Stimulated activated CD4-positive, alpha-beta T cell treated with anti-CD3 and anti-CD28 coated beads, TNF-alpha, amount 100 ng/mL, for 24 hours (primary cell): ENCODE measurements at places on chromosomes 6 and 20.

DNA sequence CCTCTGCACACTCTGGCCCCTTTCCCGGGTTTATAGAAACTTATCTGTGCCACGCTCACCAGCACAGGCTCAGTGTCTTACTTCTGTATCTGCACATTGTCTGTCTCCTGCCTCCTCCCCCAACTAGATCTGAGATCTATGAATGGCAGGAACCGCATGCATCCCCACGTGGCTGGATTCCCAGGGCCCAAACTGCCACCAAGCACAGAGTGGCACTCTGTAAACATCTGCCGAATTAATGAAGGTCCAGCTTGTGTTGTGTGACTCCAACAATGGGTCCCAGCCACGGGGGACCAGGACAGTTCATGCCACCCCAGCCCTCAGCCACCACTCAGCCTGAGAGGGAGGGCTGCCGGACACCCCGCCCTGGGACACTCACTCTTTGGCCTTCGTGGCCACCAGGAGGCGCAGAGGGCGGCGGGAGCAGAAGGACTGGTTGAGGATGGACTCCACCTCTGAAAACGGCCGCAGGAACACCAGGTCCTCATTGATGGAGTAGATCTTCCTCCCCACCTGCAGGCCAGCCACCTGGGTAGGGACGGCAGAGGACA, 171.1 kb downstream of the PREX1 start:
- no peak for DNase-seq

DNA sequence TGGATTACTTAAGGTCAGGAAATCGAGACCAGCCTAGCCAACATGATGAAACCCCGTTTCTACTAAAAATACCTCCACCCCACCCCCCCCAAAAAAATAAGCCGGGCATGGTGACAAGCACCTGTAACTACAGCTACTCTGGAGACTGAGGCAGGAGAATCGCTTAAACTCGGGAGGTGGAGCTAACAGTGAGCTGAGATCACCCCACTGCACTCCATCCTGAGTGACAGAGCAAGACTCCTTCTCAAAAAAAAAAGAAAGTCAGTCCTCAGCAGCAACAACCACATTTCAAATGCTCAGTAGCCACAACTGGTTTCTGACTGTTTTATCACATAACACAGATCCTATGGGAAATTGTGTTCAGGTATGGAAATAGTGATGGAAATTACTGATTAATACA, 135.3 kb downstream of the HFE start:
- no peak for DNase-seq

GRCh38 chr6:6220718-6221117, 99.7 kb downstream of the F13A1 start:
- DNase-seq, result no peak

DNA sequence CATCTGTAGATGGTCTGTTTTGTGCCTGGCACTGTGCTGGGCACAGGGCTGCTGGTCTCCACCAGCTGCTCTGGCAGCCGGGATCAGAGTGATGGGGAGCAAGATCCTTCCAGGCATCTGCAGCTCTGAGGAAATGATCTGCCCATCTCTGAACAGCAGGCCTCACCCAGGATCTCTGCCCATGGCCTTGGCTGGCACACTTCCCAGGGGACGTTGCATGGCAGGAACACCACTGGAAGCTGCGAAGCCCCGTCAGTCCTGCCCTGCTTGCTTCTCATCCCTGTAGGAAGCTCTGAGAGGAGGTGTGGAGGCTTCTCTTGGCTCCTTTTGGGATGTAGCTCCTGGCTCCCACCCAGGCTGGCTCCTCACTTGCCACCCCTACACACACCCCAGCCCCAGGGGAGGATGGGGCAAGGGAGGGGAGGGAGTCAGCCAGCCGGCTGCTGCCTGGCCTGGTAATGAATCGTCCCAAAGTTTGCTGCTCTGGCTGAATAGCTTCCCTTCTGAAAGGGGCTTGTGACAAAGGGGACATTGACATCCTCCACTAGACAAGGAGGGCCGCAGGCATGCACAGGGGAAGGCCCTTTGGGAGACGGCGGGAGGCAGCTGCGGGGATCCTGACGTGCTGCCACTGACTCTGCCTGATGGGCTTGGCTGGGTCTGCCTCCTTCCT, 108.9 kb downstream of the VEGFA start:
- no peak for DNase-seq

- DNase-seq, result peak; percentile 76
These were observed 16.4 kb downstream of the ZNF311 start for GRCh38 chr6:28988536-28989311.

GRCh38 chr6:21496706-21497105, 96.8 kb upstream of the SOX4 start:
- no peak for DNase-seq

DNA sequence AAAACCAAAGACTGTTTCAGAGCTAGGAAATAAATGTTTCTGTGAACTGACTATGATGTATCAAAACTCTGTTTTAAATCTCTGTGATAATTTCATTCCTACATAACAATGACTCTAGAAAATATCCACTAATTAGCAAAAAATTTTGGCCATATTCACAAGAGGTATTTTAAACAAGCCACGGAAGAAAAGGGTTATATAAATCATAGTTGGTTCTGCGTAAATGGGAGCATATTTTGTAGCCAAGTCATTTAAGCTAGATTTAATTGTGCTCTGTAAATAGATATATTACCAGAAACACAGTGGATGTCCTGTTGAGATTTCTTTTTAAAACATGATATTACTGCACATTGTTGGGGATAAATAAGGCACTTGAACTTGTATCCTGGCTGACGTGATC, 416.5 kb upstream of the PLCB4 start:
- no peak for DNase-seq

GRCh38 chr6:13124131-13124530, 204.2 kb downstream of the TBC1D7 start:
- no peak for DNase-seq

DNA sequence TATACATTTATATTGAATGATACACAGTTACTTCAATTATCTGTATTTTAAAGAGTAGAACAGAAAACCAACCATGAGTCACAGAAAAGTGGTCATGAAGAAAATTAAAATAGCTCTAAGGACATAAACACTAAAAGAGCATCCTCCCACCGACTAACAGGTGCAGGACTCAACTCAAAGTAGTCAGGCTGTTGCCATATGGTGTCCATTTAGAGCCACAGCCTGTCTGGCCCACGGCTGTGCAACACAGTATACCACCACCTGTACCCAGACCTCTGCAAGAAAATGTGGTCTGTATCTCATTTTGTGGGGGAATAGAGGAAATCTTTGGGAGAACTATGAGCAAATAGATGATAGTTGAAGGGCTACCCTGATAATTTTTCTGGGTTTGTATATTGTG, 449.8 kb upstream of the RNF217 start:
- DNase-seq, result no peak

DNA sequence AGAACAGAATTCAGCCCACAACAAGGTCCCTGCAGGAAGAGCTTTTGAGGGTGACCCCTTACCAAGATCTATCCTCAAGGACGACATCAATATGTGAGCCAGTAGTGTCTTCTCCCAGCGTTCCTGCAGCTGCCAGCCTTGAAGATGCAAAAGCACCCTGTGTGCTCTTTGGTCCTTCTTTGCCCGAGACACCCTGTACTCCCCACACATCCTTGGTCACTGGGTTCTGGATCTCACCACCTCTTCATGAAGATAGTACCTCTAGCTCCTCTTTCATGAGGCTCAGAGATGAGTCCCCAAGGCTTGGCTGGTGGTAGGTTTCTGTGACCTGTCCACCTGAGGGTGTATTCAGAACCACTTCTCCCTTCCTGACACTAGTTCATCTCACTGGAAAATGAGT, 259.6 kb upstream of the FOXQ1 start:
- DNase-seq, result no peak

DNA sequence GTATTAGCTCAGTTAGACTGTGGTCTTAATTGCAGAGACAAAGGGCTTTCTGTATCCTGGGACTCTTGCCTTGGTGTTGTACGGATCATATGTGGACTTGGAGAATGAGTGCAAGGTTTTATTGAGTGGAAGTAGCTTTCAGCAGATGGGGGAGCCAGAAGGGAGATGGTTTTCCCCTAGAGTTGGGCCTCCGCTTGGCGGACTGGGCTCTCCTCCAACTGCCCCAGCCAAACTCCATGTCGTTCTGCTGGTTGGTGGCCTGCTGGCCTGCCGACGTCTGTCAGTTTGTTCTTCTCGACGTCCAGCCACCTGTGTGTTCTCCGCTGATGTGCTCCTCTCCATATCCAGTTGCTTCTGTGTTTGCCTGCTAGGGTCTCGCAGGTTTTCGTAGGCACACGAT, 189.5 kb upstream of the FLRT3 start:
- no peak for DNase-seq

- DNase-seq, result no peak
These were observed 135.0 kb downstream of the FOXA2 start for GRCh38 chr20:22449188-22449973.

GRCh38 chr6:90610751-90611542, 24.1 kb upstream of the MAP3K7 start:
- DNase-seq, result no peak

GRCh38 chr20:53309515-53309914, 284.1 kb downstream of the ZNF217 start:
- no peak for DNase-seq

GRCh38 chr20:49602345-49603208, 34.6 kb upstream of the PTGIS start:
- no peak for DNase-seq
